WTC11 (cell line): ENCODE measurements at places on chromosomes 6 and 20. TPM values are rescaled to one million over a fixed set of nuclear protein-coding genes. Genes with fewer than 3 reads are reported as not detected.

PAK1IP1 gene
- 24.8 to 30.4 TPM (median 24.9 TPM) in 3 replicates for total RNA-seq

KIAA1755 gene
- total RNA-seq, result 0.16 to 0.50 TPM (median 0.27 TPM) in 3 replicates

SLC22A7 gene
- total RNA-seq, result not detected in 3 replicates

- peaks cover 62% of the 10 kb centered on the region for H3K4me1 ChIP-seq
- no peak overlapping the region for H3K4me3 ChIP-seq
These were observed 46.6 kb upstream of the TMEM30A start for GRCh38 chr6:75331151-75331550.

GRCh38 chr6:135839121-135839520 is 12.4 kb upstream of the PDE7B start:
- H3K27ac ChIP-seq, result no peak overlapping the region
- DNase-seq, result no peak
- H3K4me3 ChIP-seq, result no peak overlapping the region
- no peaks in the 10 kb centered on the region for H3K36me3 ChIP-seq

- no peak for DNase-seq
- no peak overlapping the region for H3K4me3 ChIP-seq
- peaks cover 15% of the 10 kb centered on the region for H3K4me1 ChIP-seq
- no peaks in the 10 kb centered on the region for H3K27me3 ChIP-seq
- H3K27ac ChIP-seq, result no peak overlapping the region
- no peaks in the 10 kb centered on the region for H3K36me3 ChIP-seq
These were observed 212.5 kb upstream of the CHD6 start for GRCh38 chr20:41830702-41831101.

DNA sequence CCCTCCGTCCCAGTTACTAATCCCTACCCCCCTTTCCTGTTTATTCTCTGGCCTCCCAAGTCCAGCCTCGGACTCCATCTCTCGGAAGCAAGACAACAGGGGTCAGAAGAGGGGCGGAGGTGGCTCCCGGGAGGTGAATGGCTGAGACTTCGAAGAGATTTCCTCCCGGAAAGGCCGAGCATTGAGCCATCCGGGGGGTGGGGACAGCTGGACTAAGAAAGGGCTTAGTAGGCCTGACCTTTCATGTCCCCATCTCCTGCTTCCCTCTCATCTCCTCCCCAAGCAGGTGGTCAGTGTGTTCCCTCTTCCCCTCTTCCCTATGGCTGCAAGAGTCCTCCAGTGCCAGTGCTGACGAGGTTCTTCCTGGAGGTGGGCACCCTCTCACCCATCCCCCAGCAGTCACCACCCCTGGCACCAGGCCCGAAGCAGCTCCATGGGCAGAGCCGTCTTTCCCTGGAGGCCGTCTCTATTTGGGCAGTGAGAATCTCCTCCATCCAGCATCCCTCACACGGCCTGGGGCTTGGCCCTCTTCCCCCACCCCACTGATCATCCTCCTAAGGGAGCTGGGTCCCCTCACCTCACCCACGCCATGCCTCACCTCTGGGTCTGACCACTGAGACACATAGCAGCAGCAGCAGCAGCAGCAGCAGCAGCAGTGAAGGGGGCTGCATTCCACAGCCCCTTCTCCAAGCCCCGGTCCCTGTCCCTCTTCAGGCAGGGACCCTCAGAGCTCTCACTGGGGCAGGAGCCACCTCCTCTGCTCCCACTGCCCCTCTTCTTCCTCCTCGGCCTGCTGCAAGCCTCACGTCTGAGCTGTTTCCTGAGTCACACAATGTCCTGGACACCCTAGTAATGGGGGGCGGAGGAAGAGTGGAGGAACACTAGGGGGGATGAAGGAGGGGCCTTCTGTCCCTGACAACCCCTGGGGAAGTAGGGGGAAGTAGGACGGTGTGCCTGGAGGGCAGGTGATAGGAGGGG is at the start of gene NOTCH4:
Gene NOTCH4, minus strand, starts transcription at position 810 of the 978 bp plus-strand sequence. Its CDS starts 139 bp downstream, at position 671.
- H3K27me3 ChIP-seq, result no peaks in the 10 kb centered on the region; the same call in 1 of the 2 replicates
- H3K36me3 ChIP-seq, result no peaks in the 10 kb centered on the region
- peaks cover 15% of the 10 kb centered on the region for H3K4me1 ChIP-seq
- DNase-seq, result no peak
- no peak within 1 kb of the TSS for H3K4me3 ChIP-seq

DNA sequence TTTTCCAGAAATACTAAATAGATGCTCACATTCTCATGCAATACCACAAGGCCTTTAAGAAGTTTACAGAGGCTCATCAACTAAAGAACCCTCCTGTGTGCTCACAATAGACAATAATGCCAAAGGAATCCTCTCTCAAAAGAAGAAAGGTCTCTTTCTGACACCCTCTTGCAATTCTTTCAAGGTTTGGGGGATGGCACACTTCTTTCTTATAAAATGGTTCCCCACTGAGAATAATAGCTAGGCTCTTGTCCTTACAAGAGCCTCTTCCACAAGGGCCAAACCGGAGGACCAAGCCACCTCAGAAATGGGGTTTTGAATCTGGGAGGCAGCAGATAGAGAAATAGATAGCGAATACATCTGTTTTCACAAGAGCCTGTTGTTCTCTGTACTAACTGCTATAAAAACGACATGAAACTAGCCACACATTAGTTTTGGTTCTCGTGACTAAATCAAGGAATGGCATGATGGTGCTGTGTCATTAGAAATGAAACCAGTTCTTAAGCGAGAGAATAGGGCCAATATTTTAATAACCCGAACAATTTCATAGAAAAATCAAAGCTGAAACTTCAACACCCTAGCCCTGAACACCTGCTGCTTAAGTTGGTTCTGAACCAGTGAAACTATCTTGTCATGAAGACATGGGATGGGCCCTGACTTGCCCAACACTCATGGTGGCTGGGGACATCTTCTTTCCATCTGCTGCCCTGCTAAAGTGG is 81.1 kb downstream of the PRDM1 start:
- H3K4me1 ChIP-seq, result peaks cover 35% of the 10 kb centered on the region
- no peak for DNase-seq
- no peaks in the 10 kb centered on the region for H3K27me3 ChIP-seq

- no peaks in the 10 kb centered on the region; the same call in 1 of the 2 replicates for H3K36me3 ChIP-seq
- peaks cover 24% of the 10 kb centered on the region for H3K4me1 ChIP-seq
- DNase-seq, result no peak
- H3K27ac ChIP-seq, result no peak overlapping the region
- H3K27me3 ChIP-seq, result no peaks in the 10 kb centered on the region
- H3K4me3 ChIP-seq, result no peak overlapping the region
These were observed 633.1 kb downstream of the CDH26 start for GRCh38 chr20:60591172-60591799.

DNA sequence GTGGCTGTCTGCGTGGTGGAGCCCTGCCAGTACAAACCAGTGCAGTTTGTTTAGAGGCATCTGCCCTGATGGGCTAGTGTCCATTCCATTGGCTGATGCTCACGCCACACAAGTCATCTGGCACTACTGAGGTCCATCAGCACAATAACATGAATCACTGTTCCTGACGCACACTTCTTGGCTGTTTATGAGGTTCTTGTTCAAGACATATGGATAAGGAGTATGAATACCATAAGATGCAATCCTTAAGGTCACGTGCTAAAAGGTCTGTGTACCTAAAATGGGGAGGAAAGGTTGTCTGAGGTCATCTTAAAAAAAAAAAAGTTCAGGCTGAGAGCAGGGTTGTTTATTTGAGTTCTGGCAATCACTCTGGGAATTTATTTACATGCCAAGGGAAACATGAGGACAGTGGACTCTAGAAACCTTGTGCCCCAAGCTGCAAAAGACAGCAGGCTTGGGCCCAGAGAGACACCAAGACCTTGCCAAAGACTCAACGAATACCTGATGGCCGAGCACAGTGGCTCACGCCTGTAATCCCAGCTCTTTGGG is 54.1 kb upstream of the SHLD1 start:
- no peak overlapping the region for H3K27ac ChIP-seq
- H3K27me3 ChIP-seq, result no peaks in the 10 kb centered on the region; the same call in 1 of the 2 replicates
- H3K4me3 ChIP-seq, result no peak overlapping the region
- H3K36me3 ChIP-seq, result peaks cover 5% of the 10 kb centered on the region; the same call in 1 of the 2 replicates

- H3K27ac ChIP-seq, result no peak overlapping the region; the same call in 1 of the 2 replicates
- H3K36me3 ChIP-seq, result peaks cover 4% of the 10 kb centered on the region
- peak overlapping the region; percentile 76 for H3K4me3 ChIP-seq
- peak; percentile 79 for DNase-seq
- H3K4me1 ChIP-seq, result peaks cover 20% of the 10 kb centered on the region
These were observed 17.6 kb downstream of the PLAGL2 start for GRCh38 chr20:32189691-32190615.

GRCh38 chr6:166515072-166515810 is 71.2 kb downstream of the RAMACL start:
- H3K27ac ChIP-seq, result no peak overlapping the region
- no peak for DNase-seq
- no peaks in the 10 kb centered on the region for H3K27me3 ChIP-seq
- H3K36me3 ChIP-seq, result peaks cover 46% of the 10 kb centered on the region

DNA sequence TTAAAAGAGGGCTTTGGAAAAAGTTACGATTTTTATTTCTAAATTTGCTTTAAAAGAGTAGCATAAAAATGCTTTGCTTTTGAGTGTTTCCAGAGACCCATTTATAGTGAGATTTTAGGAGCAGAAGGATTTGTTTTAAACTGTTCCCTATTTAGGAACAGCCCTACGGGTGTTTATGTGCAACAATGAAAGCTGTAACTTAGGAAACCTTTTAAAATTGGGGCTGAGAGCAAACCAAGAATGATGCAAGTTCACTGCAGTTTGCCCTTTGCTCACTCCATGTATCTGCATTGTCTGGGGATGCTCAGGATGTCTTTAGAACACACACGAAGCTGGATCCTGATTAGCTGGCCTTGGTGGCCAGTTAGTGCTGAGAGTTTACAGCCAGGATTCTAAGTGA is 40.9 kb downstream of the GHRH start:
- DNase-seq, result no peak
- peaks cover 22% of the 10 kb centered on the region for H3K4me1 ChIP-seq
- H3K27ac ChIP-seq, result 0 out of 2 replicates have a peak overlapping the region, but pooled peaks have one; percentile 29
- H3K27me3 ChIP-seq, result no peaks in the 10 kb centered on the region
- peaks cover 55% of the 10 kb centered on the region for H3K36me3 ChIP-seq
- no peak overlapping the region for H3K4me3 ChIP-seq

DNA sequence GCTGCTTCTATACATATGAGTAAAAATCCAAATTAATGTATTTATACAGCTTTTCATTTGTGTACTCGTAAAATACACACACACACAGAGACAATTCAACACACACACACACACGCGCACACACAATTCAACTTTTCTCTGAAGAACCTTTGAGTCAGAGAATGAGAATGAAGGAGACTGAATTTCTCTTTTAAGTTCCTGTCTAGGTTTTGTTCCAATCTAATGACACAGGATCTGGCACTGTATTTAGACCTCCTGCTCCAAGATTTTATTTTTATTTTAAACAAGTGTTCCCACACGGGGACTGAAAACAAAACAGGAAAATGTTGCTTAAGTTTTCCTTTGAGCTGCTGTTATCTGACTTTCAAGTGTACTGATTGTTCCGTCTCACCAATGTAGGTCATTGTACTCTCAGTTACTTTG is 250.8 kb downstream of the LAMA2 start:
- no peaks in the 10 kb centered on the region for H3K27me3 ChIP-seq
- no peak overlapping the region for H3K4me3 ChIP-seq
- DNase-seq, result no peak
- H3K4me1 ChIP-seq, result no peaks in the 10 kb centered on the region

DNA sequence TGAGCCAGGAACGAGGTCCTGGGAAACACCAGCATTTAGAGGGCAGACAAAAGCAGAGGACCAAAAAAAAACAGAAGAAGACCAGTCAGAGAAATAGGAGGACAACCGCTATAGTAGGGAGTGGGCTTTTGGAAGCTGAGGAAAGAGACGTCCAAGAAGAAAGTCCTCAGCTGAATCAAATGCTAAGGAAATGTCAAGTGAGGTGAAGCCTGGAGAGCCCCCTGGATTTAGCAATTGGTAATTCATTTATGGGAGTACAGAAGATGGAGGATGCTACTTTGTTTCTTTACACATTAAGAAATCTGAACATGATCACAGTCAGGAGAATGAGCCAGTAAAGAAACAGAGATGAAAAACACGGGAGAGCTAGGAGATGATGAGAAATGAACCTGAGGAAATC is 41.1 kb downstream of the LRP11 start:
- no peak overlapping the region for H3K27ac ChIP-seq
- H3K27me3 ChIP-seq, result no peaks in the 10 kb centered on the region
- no peak overlapping the region for H3K4me3 ChIP-seq
- H3K36me3 ChIP-seq, result no peaks in the 10 kb centered on the region
- DNase-seq, result no peak
